ENCODE measurements at places on chromosomes 16 and 17.
A peak's percentile ranks its signal among the peaks of the same experiment; 100 is the strongest.

DNA sequence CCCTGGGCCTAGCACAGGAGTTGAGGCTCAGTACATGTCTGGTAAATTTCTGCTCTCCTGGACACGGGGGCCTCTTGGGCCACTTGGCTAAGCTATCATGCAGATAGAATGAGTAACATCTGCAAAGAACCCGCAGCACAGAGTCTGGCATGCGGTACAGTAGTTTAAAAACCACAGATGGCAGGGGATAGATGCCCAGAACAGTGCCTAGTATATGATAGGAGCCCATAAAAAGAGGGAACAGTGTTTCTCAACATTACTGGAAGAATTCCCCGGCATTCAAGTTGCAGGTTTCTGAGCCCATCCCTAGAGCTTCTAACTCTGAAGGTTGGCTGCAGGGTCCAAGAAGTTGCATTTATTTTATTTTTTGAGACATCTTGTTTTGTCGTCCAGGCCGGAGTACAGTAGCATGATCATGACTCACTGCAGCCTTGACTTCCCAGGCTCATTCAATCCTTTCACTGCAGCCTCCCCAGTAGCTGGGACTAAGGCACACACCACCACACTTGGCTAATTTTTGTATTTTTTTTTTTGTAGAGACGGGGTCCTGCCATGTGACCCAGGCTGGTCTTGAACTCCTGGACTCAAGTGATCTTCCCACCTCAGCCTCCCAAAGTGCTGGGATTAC is 5.8 kb downstream of the CDIPT start:
- no peak for DNase-seq

DNA sequence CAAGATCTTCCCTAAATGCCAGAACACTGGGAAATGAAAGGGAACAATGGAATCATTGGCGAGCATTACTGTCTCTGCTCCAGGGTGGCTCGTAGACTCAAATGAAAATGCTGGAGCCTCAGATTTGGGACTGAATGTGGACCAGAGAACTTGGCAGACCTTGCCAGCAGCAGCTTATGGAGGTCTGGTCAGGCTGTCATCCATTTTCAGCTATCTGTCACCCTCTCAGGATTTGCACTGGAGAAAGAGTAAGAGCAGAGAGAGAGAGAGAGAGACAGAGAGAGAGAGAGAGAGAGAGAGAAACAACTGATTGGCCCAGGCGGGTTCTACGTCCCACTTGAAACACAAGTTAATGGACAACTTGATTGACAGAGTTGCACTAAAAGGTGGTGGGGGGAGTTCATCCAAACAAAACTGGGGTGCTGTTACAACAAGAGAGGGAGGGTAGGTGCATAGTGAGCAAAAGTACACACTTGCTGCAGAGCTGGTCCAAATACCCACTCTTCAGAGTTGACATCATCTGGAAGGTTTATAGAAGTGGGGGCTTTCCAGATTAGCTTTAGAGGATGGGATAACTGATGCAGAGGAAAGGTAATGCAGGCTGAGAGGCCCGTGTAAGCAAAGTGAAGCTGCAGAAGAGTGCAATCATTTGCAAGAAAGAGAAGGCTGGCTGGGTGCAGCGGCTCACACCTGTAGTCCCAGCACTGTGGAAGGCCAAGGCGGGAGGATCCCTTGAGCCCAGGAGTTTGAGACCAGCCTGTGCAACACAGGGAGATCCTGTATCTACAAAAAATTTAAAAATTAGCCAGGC is 16.5 kb upstream of the NSMCE1 start:
- no peak for DNase-seq

- DNase-seq, result peak; percentile 63
These were observed 6.2 kb downstream of the ITGAE start for GRCh38 chr17:3794557-3795389.

DNA sequence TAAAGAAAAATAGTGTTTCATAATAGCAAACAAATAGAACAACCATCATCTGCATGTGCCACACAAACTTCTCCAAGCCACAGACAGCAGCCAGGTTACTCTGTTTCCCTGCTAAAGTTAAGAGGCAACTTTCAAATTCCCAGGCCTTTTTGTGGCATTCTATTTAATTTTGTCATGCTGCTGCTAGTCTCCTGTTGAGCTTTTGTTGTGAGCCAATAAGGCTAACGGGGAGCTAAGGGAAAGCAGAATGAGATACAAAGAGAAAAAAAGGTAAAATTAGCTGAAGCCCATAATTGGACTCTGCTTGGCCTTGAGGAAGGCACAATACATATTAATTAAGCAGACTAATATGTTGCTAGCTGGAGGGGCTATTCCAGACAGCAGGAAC is 74.7 kb upstream of the GNAO1 start:
- DNase-seq, result no peak

DNA sequence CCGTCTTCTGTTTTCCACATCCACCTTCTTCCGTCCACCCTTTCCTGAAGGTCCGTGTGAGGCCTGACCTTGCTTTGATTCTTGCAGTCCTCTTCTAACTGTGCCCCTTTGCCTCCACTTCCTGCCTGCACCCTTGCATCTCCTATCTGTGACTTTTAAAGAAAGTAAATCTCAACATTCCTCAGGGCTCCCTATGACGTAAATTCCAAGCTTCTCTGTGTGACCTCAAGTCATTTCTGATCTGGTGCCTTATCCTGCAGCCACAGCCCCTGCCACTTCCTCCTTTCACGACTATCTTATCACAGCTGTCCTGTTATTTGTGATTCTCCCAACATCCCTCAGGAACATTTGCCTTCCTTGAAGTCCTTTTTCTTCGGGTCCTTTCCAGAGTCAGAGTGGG is 520.5 kb downstream of the CDH13 start:
- DNase-seq, result no peak

DNA sequence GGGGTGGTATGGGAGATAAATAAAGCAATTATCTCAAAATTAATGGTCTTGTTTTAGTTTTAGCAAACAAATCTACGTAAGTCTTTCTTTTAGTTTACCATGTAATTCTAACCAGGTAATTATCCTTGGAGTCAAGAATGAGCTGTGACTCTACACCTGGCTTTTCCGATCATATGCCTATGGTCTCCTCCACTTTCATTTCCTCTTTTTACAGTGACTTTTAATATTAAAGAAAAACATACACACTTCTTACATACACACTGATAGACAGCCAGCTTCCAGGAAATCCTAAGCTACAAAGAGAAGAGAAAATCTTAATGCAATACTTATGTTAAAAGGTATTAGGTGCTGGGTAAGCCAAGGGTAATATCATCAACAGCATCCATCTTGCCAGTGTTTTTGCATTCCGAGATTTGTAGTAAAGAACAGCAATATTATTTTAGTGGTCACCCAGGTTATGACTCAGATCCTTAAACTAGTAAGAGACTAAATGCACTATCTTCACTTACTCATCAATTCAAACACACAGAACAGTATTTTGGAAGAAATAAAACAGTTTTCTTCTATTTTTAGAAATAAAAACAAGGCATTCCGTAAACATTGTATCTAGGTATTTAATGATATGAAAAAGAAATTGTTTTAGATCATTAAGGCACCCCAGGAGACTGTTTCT is 4.4 kb upstream of the IRX5 start:
- no peak for DNase-seq

GRCh38 chr17:44012391-44012790 is 2.4 kb downstream of the TMEM101 start:
- no peak for DNase-seq

- peak; percentile 25 for DNase-seq
These were observed 862 bp downstream of the DCAKD start for GRCh38 chr17:45050481-45051059.

DNA sequence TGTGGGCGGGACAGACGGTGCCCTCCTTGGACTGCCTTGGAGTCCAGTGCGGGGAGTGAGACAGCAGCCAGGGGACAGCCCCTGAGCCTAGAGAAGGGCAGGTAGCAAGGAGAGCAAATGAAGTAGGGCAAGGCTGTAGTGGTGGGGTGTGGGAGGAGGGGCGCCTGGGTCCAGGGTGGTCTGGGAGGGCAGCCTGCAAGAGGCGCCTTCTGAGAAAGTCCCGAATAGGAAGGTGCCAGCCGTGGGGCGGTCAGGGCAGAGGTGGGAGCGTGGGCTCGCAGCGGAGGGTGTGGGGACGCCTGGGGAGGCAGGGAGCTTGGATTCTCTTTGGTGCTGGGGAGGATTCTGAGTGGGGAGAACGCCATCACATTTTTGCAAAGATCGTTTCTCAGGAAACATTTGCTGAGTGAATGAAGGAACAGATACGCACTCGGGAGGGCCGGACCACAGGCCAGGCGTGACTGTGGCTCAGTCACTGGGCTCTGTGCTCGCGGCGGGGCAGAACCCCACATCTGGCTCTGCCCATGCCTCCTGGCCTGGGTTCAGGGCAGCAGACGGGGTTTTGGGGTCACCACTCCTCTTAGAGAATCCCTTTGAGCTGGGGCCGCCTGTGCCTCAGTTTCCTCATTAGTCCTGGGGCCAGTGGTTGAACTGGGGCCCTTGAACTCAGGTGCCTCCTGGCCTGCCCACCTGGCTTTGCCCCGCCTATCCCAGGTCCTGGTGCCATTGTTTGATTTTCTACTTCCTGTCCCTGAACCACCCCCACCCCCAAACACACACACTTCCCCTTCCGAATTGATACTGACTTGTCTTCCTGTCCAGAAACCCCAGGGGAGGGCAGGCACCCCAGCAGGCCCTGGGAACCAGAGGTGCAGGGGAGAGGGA is 4.2 kb downstream of the SNN start:
- DNase-seq, result peak; percentile 51

DNA sequence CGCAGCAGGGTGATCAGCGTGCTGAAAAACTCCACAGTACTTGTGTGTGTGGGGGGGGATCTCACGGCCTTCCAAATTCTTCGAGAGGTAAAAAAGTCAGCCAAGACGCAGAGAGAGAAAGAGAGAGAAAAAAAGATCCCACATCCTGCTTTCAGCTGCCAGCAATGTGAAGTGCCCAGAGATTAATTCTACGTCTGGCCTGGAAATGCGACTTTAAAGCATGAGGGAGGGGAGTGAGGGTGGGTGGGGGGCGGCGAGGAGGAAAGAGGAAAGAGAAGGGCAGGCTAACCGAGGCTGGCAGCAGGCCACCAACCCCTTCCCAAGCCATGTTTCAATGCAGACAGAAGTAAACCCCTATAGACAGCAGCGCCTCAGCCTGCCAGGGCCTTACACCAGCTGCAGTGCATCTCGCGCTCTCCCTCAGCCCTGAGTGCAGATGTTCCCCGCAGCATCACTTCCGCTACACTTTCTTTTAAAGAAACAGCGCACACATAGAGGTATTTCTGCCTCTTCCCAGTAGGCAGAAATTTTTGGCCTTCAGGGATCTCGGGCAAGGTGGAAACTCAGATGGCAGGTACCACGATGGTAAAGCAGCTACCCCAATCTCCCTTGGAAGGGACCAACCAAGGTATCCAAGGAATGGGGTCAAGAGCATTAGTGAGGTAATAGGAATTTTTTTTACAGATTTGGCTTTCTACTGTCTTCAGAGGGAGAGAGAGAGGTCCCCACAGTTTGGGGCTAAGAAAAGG is 87.8 kb downstream of the SMG6 start:
- peak; percentile 75 for DNase-seq

DNA sequence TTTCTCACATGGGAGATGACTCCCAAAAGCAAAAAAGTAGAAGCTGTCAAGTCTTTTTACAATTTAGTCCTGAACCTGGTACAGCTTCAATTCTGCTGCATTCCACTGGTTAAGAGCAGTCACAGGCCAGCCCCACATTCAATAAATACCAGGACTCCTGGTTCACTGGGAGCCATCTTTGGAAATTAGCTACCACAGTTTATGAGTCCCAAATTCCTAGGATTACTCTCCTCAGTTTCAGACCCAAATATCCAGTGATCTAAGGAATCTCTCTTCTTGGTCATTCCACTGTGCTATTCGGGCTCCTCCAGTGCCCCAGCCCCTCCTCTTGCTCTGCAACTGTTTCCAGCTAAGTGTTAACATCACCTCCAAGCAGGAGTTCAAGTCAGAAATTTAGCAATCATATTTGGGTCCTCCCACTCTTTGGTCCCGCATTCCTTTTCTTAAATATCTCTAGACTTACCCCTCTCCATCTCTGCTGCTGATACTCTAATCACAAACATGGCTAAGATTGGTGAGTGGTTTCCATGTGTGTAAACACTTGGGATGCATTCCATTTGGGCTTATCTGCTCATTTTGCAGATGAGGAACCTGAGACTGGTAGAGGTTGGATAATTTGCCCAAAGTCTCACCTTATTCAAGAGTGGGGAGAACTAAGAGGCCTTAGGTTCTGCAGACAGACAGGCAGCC is 9.6 kb upstream of the WIPF2 start:
- DNase-seq, result no peak

- DNase-seq, result no peak
These were observed 5.8 kb upstream of the SPIRE2 start for GRCh38 chr16:89822188-89823086.

GRCh38 chr17:61343576-61343975 is 56.1 kb upstream of the TBX2 start:
- DNase-seq, result no peak

DNA sequence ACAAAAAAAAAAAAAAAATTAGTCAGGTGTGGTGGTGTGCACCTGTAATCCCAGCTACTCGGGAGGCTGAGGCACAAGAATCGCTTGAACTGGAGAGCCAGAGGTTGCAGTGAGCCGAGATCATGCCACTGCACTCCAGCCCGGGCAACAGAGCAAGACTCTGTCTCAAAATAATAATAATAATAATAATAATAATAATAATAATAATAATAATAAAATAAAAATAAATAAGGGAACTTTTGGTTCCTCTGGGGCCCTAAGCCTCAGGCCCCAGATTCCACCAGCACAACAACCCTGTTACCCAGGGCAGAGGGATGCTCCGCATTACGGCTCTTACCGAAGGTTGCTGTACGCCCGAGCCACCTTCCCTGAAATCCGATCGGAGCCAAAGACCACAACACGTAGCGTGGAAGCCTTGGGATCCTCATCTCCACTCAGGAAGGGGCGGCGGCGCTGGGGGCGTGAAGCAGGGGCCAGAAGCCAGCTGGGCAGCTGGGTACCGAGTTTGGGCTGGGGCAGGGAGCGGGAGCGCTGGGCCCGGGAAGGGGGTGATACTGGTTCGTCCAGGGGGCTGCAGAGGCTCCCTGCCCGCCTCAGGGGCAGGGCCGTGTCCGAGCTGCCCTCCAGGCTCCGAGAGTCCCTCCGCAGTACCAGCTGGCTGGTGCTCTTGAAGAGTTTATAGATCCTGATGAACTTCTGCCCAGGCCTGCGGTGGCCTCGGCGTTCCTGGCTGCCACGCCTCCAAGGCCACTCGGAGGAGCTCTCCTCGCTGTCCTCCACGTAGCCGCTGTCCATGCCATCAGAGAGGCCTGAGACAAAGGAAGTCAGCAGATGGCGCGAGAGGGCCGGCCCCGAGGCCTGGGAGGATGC is 20.6 kb upstream of the PIK3R6 start:
- no peak for DNase-seq

DNA sequence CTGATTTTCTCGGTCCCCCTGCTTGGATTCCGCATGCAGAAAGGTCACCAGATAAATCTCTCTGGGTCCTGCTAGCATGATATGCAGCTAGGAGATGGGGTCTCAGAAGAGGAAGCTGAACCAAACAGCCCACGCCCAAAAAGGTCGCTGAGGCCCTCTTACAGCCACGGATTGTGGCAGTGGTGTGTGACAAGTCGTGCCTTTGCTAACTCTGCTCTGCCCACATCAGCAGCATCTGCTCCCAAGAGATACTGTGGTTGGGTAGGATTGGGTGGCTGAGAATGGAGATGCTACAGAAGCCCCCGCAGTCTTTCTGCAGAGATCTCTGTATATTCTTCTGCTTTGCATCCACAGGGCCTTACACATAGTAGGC is 15.2 kb upstream of the SKAP1 start:
- no peak for DNase-seq

All from CD4-positive, alpha-beta T cell treated with Interleukin-12 subunit alpha and Interleukin-12 subunit beta, for 1 hour (primary cell).